Activated gamma-delta T cell (primary cell): ENCODE measurements at places on chromosomes 16 and 17.

DNA sequence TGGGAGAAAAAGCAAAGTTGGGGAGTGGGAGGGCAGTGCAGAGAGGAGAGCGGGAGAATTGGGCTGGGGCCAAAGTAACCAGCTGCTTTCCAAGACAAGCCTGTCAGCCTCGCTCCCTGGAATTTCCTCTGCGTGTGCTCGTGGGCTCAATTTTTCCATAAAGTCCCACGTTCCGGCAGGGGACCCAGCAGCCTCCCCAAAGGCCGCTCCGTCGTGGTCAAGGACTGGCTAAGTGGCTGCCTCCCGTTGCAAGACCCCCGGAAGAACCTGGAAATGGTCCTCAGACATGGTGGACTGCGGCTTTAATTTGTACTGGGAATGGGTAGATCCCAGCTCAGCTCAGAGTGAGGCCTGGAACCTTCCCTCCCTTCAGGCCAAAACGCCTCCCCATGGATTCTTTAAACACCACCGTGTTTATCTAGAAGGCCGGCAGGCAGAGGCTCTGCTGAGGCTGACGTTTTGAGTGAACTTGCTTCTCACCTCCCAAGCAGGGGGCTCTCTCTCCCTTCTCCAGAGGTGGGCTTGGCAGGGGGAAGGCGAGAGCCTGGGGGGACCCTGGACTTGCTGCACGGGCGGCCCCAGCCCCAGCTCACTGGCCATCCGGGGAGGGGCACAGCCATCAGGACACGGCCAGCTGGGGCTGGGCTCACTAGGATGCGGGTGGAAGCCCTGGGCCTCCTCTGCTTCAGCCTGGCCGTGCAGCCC lies 190.0 kb downstream of the C16orf95 start:
- no peak for DNase-seq

DNA sequence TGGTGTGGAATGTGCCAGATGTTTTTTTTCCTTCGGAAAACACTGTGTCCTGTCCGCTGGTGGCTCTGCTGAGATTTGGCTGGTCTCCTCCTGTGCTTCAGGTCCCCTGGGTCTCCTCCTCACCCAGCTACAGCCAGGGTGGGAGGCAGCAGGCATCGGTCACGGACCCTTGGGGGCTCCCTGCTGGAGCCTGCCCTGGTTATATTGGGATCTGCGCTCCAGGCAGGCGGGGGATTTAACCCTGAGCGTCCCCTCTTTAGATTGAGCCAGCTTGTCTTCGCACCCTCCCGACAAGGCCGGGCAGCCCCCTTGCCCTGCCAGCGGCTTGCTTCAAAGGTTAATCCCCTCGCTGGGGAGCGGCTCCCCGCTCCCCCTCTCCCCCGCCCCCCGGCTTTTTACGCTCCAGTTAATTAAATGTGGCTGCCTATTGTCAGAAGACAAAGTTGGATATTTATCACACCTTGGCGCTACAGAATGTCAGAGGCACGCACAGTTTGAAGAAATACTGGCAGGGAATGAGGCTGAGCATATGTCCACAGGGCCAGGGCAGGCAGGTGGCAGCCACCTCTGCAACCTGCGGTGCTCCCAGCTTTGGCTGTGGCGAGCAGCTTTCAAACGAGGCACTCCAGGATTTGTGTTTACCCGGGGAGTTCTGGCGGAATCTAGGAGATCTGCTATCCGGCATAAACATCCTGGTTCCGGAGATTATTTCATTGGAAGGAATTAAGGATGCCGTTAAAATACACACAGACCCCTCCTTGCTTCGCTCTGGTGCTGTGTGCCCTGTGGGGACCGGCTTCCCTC lies 38.2 kb upstream of the GSE1 start:
- no peak for DNase-seq

GRCh38 chr17:17726458-17727060 lies 45.3 kb downstream of the RAI1 start:
- no peak for DNase-seq

DNA sequence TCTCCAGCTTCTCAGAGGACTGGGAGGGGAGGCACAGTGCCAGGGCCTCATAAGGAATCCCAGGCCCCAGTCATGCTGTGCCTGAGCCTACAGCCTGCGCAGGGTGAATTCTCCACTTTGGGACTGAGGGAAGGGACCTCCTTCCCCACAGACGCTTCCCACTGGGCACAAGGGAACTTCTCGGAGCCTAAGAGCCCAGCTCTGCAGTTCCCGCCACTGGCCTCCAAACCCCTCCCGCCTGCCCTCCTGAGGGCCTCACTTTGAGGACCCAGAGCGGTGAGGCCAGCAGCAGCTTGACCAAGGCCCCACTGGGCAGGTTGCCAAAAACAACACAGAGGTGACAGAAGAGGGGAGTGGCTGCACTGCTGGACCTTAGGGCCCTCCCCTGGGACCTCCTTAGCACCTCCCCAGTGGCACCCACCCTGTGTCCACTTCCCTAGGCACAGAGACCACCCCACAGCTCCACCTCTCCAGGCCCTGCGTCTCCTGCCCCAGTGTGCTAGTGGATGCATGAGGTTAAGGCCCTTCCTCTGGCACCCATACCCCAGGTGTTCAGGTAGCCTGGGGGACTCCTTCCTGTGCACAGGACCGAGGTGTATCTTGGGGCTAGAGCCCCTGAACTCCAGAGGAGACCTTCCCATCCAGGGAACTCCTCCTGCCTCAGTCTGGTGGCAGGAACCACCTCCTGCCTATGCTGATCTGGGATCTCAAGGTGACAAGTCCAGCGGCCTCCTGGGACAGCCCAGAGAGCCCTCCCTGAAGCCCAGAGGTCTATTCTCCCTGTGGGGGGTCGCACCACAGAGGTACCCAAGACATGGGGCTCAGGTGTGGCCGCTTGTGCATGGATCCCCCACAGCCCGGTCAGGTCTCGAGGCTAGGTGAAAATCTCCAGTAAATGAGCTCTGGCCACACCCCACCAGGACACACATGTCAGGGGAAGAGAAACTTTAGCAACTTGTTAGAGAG lies 3.4 kb downstream of the CASKIN2 start:
- DNase-seq = no peak

DNA sequence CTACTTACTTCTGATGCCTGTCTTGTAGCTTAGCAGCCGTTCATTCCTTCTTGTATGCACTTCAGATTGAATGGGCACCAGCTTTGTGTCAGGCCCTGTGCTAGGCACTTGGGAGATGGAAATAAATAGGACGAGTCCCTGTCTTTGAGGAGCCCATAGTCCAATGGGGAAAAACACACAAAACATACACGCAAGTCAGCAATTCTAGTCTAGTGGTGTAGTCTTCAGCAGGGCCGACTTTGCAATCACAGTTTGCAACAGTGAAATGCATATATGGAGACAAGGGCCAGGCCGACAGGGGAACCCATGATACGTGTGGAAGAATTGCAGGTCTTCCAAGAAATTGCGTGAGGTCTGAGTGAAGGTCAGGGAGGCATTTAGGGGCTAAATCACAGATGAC lies 262.6 kb downstream of the MAF start:
- no peak for DNase-seq

DNA sequence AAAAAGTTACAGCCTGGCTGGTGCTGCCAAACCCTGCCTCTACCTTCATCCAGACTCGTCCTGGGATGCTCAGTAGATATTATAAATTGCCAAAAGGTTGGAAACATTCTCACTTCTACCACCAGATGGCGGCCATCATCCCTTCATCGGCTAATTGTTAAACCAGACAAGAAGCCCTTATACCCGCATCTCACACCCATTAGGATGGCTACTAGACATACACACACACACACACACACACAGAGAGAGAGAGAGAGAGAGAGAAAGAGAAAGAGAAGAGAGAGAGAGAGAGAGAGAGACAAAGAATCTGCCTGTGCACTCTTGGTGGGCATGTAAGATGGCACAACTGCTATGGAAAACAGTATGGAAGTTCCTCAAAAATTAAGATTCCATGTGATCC lies 15.0 kb upstream of the SCIMP start:
- DNase-seq = no peak

- no peak for DNase-seq
Measured at GRCh38 chr16:3486506-3487215, 8.6 kb downstream of the C16orf90 start.

- DNase-seq = no peak
Measured at GRCh38 chr16:55570159-55570558, 3.7 kb downstream of the CAPNS2 start.

- DNase-seq = no peak
Measured at GRCh38 chr17:31318851-31319661, 2.4 kb downstream of the EVI2A start.

GRCh38 chr17:40309949-40310510 lies 1.1 kb downstream of the RARA start:
- no peak for DNase-seq

DNA sequence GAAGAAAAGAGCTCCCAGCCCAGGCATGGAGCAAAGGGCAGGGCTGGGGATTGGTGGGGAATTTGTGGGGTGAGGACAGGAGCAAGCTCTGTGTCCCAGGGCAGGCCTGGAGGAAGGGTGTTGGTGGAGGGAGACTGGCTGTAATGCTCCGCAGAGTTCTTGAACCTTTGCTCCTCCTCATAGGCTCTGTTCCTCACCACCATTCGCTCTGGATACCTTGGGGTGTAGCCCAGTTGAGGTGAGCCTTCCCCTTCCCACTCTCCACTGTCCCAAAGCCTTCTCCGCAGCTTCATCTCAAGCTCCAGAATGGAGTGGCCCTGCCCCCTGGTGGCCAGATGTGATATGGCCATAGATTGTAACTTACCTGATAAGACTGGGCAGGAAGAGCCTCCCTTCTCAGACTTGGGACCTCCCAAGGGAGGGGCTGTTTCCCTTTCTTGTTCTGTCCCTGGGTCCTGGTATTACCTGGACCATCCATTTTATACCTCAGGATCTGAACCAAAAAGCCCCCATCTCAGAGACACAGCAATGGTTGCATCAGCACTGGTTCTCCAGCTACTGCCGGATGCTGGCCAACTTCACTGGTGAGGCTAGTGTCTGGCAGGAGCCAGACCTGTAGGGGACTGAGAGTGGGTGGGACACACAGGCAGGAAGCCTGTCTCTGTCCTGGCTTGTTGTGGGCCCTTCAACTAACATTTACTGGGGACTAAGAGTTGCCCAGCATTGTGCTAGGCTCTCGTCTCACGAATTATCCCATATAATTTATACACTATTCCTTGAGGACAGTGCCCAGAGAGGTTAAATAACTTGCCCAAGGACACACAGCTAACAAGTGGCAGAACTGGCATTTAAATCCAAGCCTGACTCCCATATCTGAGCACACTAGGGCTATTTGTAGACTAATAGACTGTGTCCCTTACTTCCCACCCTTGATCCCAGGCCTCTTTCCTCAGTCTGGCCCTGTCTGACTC lies 19.1 kb upstream of the STAC2 start:
- DNase-seq = no peak

GRCh38 chr16:18008356-18008755 lies 328.2 kb downstream of the NPIPA8 start:
- DNase-seq = no peak

GRCh38 chr16:48647794-48648193 lies 37.8 kb upstream of the N4BP1 start:
- DNase-seq = no peak

DNA sequence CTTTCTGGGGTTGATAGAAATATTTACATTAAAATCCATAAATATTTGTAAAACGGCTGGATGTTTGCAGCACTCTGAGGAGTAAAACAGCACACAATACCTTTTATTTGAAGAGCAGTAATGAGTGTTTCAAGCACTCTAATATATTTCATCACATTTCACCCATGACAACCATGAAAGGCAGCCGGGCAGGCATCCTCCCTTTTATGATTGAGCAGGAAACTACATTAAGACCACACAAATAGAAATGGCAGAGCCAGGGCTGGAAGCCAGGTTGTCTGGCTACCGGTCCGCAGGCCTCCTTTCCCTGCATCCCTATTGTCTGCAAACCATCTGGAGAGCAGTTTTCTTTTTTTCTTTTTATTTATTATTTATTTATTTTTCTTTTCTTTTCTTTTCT lies 23.1 kb upstream of the GPRC5C start:
- DNase-seq = no peak

DNA sequence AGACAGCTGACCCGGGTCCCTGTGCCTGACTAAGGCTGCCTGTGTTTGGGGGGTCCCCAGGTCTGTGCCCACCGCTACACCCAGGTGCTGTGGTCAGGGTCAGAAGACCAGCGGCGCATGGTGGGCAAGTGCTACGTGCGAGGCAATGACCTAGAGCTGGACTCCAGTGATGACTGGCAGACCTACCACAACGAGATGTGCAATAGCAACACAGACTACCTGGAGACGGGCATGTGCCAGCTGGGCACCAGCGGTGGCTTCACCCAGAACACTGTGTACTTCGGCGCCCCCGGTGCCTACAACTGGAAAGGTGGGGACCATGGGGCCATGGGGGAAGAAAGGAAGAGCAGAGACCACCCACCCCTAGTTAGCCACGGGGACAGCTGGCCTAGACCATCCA lies 12.1 kb downstream of the ITGA3 start:
- DNase-seq = no peak

GRCh38 chr16:80804056-80804525 lies 307 bp downstream of the CDYL2 start:
- no peak for DNase-seq

DNA sequence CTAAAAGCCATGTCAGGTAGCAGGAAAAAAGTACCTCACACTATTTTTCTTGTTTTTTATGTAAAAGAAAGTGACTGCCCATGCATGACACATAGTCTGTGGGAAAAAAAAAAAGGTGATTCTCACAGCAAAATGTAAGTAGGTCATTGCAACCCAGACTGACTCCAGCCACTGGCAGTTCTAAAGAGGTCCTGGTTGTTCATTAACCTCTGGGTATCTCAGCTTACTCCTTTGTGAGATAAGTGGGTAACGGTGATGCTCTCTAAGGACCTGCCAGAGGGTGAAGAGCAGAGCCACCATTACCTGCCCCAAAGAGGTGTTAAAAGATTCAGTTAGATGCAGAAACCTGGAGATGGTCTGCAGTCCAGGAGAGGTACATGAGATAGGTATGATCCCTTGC lies 531.9 kb downstream of the GRIN2A start:
- DNase-seq = no peak

- no peak for DNase-seq
Measured at GRCh38 chr17:58265271-58265670, 15.5 kb downstream of the MPO start.

DNA sequence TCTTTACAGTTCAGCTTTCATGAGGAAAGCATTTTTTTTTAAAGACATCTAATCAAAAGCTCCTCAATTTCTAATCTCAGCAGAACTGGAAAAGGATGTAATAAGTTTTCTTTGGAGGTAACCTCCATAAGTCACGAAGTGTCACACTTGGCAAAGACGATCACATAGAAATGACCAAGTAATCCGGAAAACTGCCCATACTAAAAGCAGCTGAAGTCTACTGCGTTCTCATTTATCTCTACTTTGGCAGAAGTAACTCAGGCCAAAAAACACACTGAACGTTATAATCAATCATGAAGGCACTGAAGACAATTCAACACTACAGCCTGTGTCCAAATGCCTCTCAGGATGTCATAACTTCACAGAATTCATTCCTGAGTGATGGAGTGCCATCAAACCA lies 39.8 kb downstream of the ERN1 start:
- DNase-seq = no peak

- DNase-seq = no peak
Measured at GRCh38 chr16:9070254-9070653, 21.2 kb upstream of the HAPSTR1 start.

- DNase-seq = no peak
Measured at GRCh38 chr17:74715144-74715543, 2.4 kb upstream of the CD300LF start.
